ENCODE measurements at places on chromosomes 4 and X. TPM values are rescaled to one million over a fixed set of nuclear protein-coding genes. Genes with fewer than 3 reads are reported as not detected.

Gene GPR173
- total RNA-seq, result 1.1 TPM

Gene SCML1
- total RNA-seq, result 6.7 TPM

Gene MAP3K15
- total RNA-seq, result under 0.01 TPM

Gene RAI2
- total RNA-seq, result not detected

Gene LYAR
- 13.9 TPM for total RNA-seq

Gene SLIT2
- total RNA-seq, result 13.6 TPM

Gene LNX1
- 0.36 TPM for total RNA-seq

DNA sequence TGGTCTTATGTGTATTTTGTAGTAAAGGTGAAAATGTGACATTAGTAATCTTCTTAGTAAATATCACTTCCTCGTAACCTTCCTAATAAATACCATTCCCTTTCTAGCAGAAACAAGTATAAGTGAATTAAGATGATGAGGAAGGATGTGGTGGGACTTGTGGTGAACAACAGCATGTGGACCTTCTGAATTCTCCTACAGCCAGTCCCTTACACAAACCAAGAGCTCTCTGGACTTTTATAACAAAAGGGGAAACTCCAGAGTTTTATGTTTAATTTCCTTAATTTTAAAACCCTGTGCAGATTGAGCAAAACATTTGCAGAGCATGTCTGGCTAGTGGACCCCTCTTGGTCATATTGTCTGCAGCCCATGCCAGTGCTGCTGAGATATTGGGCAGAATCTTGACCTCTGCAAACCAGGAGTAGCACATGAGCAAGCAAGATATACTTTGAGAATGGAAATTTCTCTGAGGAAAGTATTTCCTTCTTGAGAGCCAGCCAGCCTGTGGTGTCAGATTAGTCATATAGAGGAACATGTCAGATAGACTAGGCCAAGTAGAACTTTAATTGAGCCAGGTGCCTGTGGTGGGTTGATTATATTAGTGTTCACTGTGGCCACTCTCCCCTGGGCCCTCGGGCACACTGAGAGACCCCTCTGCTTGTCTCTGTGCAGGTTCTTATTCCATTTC, 328.2 kb downstream of the DKK2 start:
- no peak for DNase-seq

GRCh38 chr4:110175634-110176033, 22.8 kb downstream of the ELOVL6 start:
- peak; percentile 19 for DNase-seq

- no peak for DNase-seq
Measured at GRCh38 chr4:104973708-104974107, 173.0 kb upstream of the TET2 start.

GRCh38 chr4:88843067-88843685, 145.5 kb upstream of the NAP1L5 start:
- peak; percentile 35 for DNase-seq

DNA sequence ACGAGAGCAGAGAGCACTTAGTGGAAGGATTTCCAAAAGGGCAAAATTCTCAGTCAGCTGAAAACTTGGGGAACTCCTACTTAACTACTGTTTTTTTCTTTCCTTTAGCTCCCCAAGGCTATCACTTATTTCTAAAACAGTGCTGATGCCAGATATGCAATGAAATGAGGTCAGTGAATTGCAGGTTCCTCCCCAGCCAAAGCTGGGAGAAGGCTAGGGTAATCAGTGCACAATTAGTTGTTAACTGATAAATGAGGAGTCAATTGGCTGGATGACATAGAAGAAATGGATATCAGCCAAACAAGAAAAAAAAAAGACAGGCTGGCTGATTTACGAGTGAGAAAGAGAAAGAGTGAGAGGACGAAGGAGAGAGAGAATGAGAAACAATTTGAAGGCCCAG, 195.6 kb downstream of the GPC3 start:
- no peak for DNase-seq

DNA sequence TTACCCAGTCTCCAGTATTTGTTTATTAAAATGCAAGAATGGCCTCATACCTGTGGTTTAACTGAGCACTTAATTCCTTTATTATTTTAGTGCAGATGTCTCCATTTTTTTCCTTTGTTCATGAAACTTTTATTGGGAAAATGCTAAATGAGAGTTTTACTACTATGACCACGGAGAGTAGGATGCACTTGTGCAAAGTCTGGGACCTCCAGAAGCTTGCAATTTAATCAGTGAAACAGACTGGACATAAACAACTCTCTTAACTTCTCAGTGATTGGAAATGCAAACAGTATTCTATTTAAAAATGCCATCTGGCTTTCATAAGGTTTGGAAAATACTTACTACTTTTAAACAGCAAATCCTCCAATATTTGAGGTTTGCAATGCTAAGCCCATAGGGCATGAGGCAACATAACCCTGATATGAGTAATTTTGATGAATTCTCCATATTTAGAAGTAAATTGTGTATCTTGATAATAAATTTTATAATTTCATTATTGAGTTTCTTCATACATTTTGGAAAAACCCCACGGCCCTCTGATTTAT, 718.7 kb upstream of the MAGEB2 start:
- DNase-seq, result peak; percentile 25

GRCh38 chr4:48141048-48141447, 7.0 kb upstream of the TXK start:
- peak; percentile 56 for DNase-seq

- peak; percentile 53 for DNase-seq
Measured at GRCh38 chr4:74202062-74202586, 44.2 kb downstream of the MTHFD2L start.

- DNase-seq, result no peak
Measured at GRCh38 chr4:123591875-123592274, 195.3 kb downstream of the SPRY1 start.

GRCh38 chr4:103934178-103934789, 214.5 kb upstream of the TACR3 start:
- peak; percentile 28 for DNase-seq

DNA sequence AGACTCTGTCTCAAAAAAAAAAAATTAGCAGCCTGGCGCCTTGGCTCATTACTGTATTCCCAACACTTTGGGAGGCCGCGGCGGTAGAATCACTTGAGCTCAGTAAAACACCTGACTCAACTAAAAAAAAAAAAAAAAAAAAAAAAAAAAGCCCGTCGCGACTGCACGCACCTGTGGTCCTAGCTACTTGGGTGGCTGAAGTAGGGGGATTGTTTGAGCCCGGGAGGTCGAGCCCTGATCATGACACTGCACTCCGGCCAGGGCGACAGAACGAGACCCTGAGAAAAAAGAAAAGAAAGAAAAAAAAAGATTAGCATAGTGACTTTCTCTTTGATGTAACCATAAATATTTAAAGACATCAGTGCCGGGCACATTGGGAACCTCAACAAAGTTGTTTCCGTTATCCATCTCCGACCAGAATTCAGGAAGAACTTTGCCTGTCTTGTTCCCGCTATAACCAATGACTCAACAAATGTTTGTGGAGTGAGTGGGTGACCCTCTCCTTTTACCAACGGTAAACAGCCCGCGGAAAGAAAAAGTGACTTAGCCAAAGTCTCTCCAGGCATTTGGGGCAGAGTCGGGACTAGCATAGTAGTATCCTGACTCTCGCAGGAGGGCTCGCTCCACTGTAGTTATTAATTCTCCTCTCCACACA, 553 bp upstream of the MED28 start:
- DNase-seq, result peak; percentile 87

GRCh38 chr4:102578819-102579218, 77.7 kb downstream of the NFKB1 start:
- no peak for DNase-seq

DNA sequence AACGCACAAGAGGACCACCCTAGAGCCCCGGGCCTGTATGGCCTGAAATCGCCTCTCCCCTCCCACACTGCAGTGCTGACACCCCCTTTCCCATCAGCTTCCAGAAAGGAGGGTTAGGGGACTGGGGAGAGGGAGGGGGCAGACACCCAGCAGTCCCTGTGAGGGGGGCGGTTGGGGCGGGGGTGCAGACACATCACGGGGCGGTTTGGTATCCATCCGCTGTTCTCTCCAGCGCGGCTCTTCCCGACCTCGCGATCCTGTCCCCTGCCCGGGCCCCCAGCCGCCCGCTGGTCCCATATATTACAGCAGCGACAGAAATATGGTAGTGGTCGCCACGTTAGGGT, 404 bp upstream of the GPRASP2 start:
- DNase-seq, result no peak

DNA sequence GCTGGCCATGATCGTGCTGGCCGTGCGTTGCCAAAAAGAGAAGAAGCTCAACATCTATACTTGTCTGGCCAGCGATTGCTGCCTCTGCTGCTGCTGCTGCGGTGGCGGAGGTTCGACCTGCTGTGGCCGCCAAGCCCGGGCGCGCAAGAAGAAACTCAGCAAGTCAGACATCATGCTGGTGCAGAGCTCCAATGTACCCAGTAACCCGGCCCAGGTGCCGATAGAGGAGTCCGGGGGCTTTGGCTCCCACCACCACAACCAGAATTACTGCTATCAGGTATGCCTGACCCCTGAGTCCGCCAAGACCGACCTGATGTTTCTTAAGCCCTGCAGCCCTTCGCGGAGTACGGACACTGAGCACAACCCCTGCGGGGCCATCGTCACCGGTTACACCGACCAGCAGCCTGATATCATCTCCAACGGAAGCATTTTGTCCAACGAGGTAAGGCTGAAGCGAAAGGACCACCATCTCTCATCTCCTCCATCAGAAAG, 3.3 kb downstream of the PCDH10 start:
- no peak for DNase-seq

GRCh38 chrX:2894885-2895292, 34.2 kb downstream of the ARSD start:
- DNase-seq, result peak; percentile 50
